Aorta (tissue), 5 donors: ENCODE measurements at places on chromosomes 2 and 18. TPM values are rescaled to one million over a fixed set of nuclear protein-coding genes. Genes with fewer than 3 reads are reported as not detected.

- H3K4me1 ChIP-seq: no peaks in the 10 kb centered on the region
- no peaks in the 10 kb centered on the region for H3K36me3 ChIP-seq
- DNase-seq: no peak
- no peak overlapping the region for H3K4me3 ChIP-seq
- H3K27ac ChIP-seq: no peak overlapping the region
- no peaks in the 10 kb centered on the region for H3K27me3 ChIP-seq
These were observed 68.8 kb downstream of the GALNT13 start for GRCh38 chr2:153940511-153940910.

DNA sequence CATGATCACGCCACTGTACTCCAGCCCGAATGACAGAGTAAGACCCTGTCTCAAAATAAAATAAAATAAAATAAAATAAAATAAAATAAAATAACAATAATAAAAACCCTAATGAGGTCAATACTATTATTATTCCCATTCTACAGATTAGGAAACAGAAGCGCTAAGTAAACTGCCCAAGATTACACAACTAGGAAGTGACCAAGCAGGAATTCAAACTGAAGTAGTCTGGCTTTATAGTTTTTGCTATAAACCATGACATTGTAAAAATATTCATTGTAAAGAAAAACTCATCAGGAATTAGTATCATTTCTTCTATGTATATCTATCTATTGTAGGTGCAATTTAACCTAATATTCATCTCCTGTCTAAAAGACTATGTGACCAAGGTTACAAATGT, 1.2 kb downstream of the PLEKHM3 start:
- H3K4me1 ChIP-seq: no peaks in the 10 kb centered on the region
- H3K4me3 ChIP-seq: no peak overlapping the region
- no peaks in the 10 kb centered on the region for H3K27me3 ChIP-seq
- DNase-seq: no peak
- H3K36me3 ChIP-seq: no peaks in the 10 kb centered on the region

- no peak for DNase-seq
- no peaks in the 10 kb centered on the region for H3K36me3 ChIP-seq
- no peak overlapping the region for H3K4me3 ChIP-seq
- no peaks in the 10 kb centered on the region for H3K27me3 ChIP-seq
- H3K4me1 ChIP-seq: peaks cover 3% of the 10 kb centered on the region
These were observed 106.8 kb downstream of the ASAP2 start for GRCh38 chr2:9313443-9313842.

GRCh38 chr2:60852282-60852860, 29.0 kb upstream of the REL start:
- H3K27me3 ChIP-seq: no peaks in the 10 kb centered on the region
- H3K36me3 ChIP-seq: no peaks in the 10 kb centered on the region
- DNase-seq: peak; percentile 69

Gene C1QL2
- total RNA-seq: not detected

- H3K27ac ChIP-seq: peak overlapping the region; percentile 59
- no peak overlapping the region for H3K4me3 ChIP-seq
- H3K36me3 ChIP-seq: no peaks in the 10 kb centered on the region
- DNase-seq: no peak
- H3K27me3 ChIP-seq: no peaks in the 10 kb centered on the region
- peaks cover 5% of the 10 kb centered on the region for H3K4me1 ChIP-seq
These were observed 28.0 kb downstream of the ST6GAL2 start for GRCh38 chr2:106857882-106858478.

Gene KLHL30
- 9.0 TPM for total RNA-seq

DNA sequence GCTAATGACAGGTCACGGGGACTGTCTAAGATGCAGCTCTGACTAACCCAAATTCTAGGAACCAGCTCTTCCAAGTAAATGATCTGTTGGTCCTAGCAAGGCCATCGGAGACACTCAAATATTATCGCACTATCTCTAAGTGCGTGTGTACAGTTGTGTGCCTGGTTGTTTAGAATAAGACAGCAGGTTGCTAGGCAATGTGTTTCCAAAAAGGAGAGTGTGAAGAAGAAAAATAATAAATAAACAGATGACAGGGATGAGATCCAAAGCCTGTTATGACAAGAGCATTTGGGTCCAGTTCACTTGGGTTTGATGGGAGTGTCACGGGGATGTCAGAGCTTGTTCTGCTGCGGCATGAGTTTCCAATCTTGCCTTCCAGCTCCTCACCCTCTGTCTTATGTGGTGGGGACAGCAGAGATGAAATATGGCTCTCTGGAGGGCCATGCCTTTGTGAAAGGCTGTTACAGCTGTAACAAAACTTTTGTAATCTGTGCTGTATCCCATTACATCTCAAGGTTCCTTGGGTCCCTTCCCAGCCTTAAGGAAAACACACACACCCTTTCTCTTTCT, 127.5 kb upstream of the TNP1 start:
- H3K27ac ChIP-seq: no peak overlapping the region
- no peaks in the 10 kb centered on the region for H3K4me1 ChIP-seq
- H3K36me3 ChIP-seq: no peaks in the 10 kb centered on the region
- DNase-seq: no peak

Gene LHCGR
- 0.42 TPM for total RNA-seq

Gene MC4R
- not detected for total RNA-seq

DNA sequence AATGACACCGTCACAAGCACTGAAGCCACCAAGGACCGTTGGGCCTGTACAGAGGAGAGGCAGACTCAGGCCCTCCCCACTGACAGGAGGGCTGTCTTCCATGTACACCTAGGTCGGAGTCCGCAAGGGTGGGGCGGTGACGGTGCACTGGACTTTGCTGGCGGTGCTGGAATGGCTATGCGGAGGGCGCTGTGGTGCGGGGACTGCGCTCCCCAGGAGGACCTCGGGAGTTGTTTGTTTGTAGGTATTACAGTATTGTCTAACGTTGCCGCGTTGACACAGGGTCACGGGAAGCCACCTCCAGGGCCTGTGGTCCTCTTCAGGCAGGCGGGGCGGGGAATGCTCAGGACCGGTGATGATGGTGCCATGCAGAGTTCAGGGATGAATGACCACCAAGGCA, 126.2 kb downstream of the TPO start:
- H3K36me3 ChIP-seq: no peaks in the 10 kb centered on the region
- H3K27me3 ChIP-seq: no peaks in the 10 kb centered on the region
- H3K4me3 ChIP-seq: no peak overlapping the region
- no peak for DNase-seq
- no peaks in the 10 kb centered on the region for H3K4me1 ChIP-seq

- no peaks in the 10 kb centered on the region for H3K36me3 ChIP-seq
- H3K27me3 ChIP-seq: peaks cover 2% of the 10 kb centered on the region
- DNase-seq: no peak
- H3K4me1 ChIP-seq: peaks cover 4% of the 10 kb centered on the region
- no peak overlapping the region for H3K27ac ChIP-seq
These were observed 70.2 kb downstream of the HRH4 start for GRCh38 chr18:24530630-24531111.

GRCh38 chr18:63016270-63016669, 300.9 kb downstream of the PHLPP1 start:
- no peaks in the 10 kb centered on the region for H3K4me1 ChIP-seq
- no peaks in the 10 kb centered on the region for H3K36me3 ChIP-seq
- DNase-seq: no peak
- no peaks in the 10 kb centered on the region for H3K27me3 ChIP-seq

- no peaks in the 10 kb centered on the region for H3K36me3 ChIP-seq
- no peak overlapping the region for H3K27ac ChIP-seq
- DNase-seq: no peak
- H3K4me3 ChIP-seq: no peak overlapping the region
These were observed 7.0 kb downstream of the ASTL start for GRCh38 chr2:96131152-96131812.

DNA sequence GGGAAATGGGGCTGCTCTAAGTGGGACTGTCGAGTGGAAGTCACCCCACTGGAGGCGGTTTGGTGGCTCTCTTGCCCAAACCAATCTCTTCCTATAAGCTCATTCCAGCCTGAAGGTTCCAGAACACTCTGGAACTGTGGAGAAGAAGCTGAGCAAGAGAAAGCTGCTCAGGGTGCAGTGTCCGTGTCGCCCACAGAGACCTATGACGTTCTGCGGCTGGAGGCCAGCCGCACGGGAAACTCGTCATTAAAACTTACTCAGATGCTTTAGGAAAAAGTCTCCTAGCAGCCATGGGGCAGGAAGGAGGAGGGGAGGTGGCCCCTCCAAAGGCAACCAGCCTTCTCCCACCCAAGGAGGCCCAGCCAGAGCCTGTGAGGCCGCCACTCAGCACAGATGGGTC, 41.7 kb downstream of the ADCY3 start:
- H3K4me1 ChIP-seq: no peaks in the 10 kb centered on the region
- no peak for DNase-seq
- H3K27me3 ChIP-seq: no peaks in the 10 kb centered on the region
- H3K27ac ChIP-seq: no peak overlapping the region

DNA sequence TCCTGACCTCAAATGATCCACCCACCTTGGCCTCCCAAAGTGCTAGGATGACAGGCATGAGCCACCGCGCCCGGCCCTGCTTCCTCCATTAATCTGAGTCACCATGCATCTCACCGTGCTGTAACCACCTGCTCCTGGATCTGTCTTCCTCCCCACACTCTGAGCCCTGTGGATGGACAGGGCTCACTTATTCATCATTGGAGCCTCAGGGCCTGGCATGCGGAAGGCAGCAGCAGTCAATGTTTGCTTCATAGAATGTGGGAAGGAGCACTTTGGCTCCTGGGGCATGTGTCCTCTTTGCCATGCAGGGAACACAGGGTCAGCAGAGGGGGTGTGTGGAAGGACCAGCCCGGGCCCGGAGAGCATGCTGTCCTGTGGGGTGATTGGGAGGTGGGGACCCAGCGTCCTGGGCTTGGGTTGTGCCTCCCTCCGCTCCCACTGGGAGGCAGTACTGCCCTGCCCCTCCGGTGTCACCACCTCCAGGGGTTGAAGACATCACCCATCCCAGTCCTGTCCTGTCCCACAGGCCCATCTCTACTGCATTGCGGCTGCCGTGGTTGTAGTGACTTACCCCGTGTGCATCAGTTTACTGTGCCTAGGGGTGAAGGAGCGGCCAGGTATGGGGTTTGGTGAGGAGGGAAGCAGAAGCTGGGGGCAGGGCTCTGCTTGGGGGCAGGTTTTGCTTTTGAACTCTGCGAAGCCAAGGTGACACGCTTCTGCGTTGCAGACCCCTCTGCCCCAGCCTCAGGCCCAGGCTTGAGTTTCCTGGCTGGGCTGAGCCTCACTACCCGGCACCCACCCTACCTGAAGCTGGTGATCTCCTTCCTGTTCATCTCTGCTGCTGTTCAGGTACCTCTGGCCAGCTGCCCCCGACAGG, 11.5 kb downstream of the MFSD2B start:
- peaks cover 4% of the 10 kb centered on the region for H3K36me3 ChIP-seq
- no peak overlapping the region for H3K27ac ChIP-seq
- no peaks in the 10 kb centered on the region for H3K4me1 ChIP-seq
- DNase-seq: no peak

- no peak overlapping the region for H3K27ac ChIP-seq
- no peak overlapping the region for H3K4me3 ChIP-seq
- no peaks in the 10 kb centered on the region for H3K27me3 ChIP-seq
- H3K36me3 ChIP-seq: no peaks in the 10 kb centered on the region
- no peaks in the 10 kb centered on the region for H3K4me1 ChIP-seq
These were observed 26.8 kb upstream of the NABP1 start for GRCh38 chr2:191650896-191651773.

Gene METTL5
- total RNA-seq: 60.7 TPM

- H3K36me3 ChIP-seq: no peaks in the 10 kb centered on the region
- peaks cover 13% of the 10 kb centered on the region for H3K4me1 ChIP-seq
- DNase-seq: no peak
- H3K27me3 ChIP-seq: no peaks in the 10 kb centered on the region
These were observed 97.7 kb downstream of the ZNF532 start for GRCh38 chr18:58962336-58962735.

DNA sequence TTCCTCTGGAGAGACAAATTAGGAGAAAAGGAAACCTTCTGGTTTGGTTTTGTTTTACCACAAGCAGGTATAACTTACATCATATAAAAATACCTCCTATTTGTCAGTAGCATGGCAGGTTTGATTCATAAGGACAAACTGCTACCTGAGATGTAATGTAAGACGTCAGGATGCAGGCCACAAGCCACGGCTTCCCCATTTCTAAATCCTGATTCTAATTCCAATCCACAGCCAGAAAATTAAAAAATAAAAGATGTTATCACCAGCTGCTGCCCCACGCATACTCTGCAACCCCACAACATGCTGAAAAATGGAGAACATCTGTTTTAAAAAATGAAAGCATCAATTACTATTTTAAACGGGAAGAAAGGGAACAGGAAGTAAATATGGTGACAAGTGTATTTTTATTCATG, 197.6 kb downstream of the BCL11A start:
- no peaks in the 10 kb centered on the region for H3K4me1 ChIP-seq
- H3K4me3 ChIP-seq: no peak overlapping the region
- DNase-seq: no peak
- H3K36me3 ChIP-seq: no peaks in the 10 kb centered on the region

- no peaks in the 10 kb centered on the region for H3K36me3 ChIP-seq
- H3K27me3 ChIP-seq: peaks cover 2% of the 10 kb centered on the region
- H3K27ac ChIP-seq: no peak overlapping the region
- no peaks in the 10 kb centered on the region for H3K4me1 ChIP-seq
- no peak for DNase-seq
- H3K4me3 ChIP-seq: no peak overlapping the region
These were observed 1.6 kb downstream of the DYTN start for GRCh38 chr2:206716623-206717022.

Gene TMEM182
- total RNA-seq: 4.5 TPM

DNA sequence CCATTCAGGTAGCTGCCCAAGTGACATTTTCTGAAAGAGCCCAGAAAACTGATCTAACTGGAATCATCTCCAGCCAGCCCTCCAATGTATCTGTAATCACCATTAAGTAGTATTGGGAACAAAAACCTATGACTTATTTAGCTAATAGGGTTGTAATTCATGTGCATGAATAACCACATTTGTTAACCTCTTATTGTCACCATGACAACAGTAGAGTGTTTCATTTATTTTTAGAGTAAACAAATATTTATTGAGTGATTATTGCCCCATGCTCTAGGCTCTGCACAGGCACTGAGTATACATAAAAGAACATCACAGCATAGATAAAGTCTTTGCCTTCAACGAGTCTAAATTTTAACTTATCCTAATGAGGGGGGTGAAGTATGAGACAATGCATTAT, 265.4 kb upstream of the UBE2E3 start:
- H3K4me3 ChIP-seq: no peak overlapping the region
- no peak overlapping the region for H3K27ac ChIP-seq
- no peaks in the 10 kb centered on the region for H3K27me3 ChIP-seq
- no peak for DNase-seq
- no peaks in the 10 kb centered on the region for H3K36me3 ChIP-seq
